NCI-H146 (cell line): ENCODE measurements at places on chromosomes 4 and X.
A peak's percentile ranks its signal among the peaks of the same experiment; 100 is the strongest.

DNA sequence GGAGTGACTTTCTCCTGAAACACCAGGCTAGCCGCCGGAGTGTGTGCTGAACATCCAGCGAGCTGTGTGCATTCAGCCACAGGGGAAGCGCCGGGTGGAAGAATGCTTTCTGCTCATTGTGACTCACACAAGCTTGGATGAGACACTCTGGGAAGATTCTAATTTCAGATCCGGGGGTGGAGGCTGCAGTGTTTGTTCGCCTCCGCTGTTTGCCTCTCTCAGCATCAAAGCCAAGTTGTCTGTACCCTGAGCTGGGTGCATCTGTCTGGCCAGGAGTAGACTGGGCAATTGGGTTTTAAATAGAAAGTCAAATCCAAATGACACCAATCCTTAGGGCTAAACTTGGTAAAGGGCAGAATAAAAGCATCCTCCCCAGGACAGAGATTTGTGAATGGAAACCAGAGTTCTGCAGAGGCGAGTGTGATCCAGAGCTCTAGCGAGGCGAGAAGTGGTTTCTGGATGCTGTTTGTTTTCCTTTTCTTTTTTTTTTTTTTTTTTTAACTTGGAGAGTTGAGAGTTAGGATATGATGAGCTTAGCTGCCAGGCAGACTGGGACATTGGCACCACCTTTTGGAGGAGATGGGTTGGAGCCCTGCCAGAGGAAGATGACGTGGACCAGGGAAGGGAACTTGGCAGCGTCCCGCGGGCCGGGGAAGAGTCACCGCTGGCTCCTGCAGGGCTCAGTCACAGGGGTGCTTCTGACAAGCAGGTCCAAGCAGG, 196.0 kb upstream of the PSAPL1 start:
- no peak for DNase-seq

DNA sequence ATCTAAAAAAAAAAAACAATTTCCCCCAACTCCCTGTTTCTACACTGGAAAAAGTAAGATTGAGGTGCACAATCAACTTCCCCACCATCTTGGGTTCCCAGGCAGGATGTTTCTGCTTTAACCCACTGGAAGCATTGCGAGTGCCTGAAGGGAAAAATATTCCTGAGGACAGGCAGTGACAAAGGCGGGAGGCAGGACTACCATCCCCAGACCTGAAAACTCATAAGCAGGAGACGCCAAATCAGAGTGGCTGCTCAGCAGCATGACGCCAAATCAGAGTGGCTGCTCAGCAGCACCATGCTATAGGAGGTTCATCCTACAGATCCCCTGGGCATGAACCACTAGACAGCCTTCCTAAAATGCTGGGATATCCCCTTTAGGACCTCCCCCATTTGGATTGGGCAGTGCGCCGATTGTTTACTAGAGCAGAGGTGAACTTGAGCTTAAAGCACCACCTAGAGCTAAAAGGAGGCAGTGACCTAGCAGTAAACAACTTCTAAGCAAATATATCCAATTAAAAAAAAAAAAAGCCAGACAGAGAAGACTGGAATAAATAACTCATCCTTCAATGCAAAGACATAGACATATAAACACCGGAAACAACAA, 35.0 kb upstream of the GK start:
- DNase-seq, result no peak

GRCh38 chrX:100120956-100121355, 289.1 kb downstream of the PCDH19 start:
- DNase-seq, result no peak

DNA sequence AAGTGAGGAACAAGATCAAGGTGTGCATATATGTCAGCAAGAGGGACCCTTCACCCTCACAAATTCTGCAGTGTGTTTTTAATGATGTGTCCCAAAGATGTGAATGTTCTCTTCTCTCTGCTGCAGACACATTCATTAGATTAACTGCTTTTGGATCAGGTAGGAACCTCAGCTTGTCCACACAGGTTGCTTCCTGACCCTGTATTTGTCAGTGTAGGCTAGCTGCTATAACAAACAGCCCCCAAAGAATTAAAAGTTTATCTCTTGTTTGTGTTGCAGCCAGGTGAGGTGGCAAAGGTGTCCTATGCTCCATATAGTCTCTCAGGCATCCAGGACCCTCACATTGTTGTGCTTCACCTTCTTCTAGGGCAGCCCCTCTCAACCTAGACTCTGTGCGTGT, 17.8 kb downstream of the XG start:
- no peak for DNase-seq

DNA sequence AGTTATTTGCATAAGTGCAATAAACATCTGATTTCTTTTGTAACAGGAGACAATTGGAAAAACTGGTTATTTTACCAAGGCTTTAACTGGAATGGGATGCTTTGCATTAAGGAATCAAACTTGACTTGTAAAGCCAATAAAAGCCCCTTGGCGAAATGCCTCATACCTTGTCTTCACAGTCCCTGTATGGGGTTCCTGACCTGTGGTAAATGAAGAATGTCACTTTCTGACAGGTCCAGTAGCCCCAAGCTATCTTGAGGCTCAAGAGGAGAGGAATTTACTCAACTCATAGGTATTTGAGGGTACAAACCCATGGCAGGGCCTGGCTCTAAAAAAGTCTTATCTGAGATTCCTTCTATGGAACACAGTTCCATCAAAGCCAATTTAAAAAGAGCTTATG, 78.0 kb downstream of the ACOX3 start:
- no peak for DNase-seq

DNA sequence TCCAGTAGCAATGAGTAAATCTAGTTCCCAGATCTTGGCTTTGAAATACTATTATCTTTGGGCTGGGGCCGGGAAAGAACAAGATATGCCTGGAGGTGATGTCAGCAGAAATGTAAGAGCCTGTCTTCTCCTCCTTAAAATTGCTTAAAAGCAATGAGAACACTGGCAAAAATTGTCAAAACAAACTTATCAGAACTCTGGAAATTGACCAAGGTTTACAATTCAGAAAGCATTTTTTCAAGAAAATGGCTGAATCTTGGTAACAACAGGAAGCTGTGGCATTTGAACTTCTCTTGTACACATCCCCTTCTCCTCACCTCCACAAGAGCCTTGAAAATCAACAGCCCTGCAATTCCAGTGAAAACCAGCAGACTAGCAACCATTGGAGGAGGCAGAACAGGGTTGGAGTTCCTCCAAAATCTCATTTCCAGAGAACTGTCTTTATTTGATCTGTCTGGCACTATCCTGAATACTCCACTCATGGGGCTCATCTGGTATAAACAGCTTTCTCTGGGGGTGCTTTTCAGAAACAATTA, 13.5 kb downstream of the TIMP1 start:
- DNase-seq, result no peak

- DNase-seq, result no peak
Measured at GRCh38 chr4:182083671-182084410, 159.4 kb upstream of the TENM3 start.

DNA sequence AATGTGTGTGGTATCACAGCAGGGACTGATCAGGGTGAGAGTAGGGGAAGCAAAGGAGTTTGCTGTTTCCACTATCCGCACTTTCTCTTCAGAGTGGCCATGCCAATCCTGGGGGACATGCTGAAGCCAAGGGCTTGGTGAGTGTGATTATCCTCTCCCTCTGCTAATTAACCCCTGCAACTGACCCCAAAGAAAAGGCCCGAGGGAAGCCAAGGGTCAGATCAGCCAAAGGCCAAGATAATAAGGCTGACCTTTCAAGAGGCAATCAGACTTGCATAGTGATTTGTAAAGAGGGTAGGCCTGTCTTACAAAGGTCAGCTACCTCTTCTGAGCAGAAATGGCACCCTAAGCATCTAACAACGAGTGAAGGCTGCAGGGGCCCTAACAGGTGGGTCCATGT, 420.5 kb upstream of the CPEB2 start:
- no peak for DNase-seq

- DNase-seq, result peak; percentile 61
Measured at GRCh38 chr4:73257234-73257633, 1.4 kb downstream of the ANKRD17 start.

- no peak for DNase-seq
Measured at GRCh38 chrX:18861511-18861910, 122.4 kb downstream of the PHKA2 start.

DNA sequence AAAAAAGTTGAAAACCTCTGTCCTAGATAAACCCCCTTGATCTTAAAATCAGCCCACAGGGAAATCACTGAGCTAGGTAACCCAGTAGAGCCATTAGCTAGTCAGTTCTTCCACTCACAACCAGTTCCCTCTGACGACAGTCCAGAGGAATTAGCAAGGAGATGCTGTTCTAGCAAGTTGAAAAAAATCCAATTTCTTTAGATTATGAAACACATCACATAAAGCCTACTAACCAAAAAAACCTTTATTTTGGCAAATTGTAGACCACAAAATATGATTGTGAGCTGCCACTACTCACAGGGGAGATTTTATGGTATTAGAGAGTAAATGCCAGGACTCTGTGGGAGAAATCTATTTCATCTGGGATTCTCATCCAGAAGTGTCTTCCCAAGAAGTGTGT, 22.6 kb downstream of the ADAMTS3 start:
- no peak for DNase-seq

- DNase-seq, result no peak
Measured at GRCh38 chr4:43932448-43932847, 516.2 kb downstream of the KCTD8 start.

GRCh38 chr4:104500442-104500841, 5.7 kb upstream of the CXXC4 start:
- DNase-seq, result no peak

- DNase-seq, result no peak
Measured at GRCh38 chrX:39327255-39327654, 526.0 kb downstream of the MID1IP1 start.

DNA sequence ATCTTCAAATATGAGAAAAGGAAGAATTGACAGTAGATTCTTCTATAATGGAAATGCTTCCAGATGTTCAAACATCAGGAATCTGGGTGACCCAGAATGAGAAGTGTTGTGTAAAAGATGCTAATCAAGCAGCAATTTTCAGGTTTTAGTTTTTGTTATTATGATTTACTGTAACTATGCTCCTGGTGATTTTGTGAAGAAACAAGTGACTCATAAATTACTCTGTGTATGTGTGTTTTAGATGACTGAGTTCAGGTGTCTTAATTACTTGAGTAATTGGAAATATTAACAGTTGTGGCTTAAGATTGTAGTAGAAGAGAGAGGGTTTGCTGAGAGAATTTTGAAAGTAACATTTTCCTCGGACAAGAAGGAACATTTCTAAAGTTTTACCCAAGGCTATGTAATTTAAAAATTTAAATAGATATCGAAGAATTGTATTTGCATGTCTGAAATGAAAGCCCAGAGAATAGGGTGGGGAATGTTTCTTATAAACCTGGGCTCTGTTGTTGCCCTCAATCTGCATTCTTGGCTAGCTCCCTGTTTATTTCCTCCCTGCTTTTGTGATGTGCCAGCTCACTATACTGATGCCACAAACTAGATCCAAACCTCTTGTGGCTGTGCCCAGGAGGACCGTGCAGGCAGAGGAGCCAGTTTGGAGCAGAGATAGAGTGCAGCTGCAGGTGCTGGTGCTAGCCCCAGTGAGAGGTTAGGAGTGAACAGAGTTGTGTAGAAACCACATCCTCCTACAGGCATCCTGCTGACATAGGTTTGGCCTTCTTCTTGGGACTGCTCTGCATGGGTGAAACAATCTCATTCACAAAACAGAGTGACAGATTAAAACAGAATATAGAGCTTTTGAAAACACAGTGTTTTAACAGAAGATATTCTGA, 25.4 kb upstream of the TNIP3 start:
- DNase-seq, result no peak

GRCh38 chr4:92872604-92873003, 568.8 kb downstream of the GRID2 start:
- DNase-seq, result no peak

DNA sequence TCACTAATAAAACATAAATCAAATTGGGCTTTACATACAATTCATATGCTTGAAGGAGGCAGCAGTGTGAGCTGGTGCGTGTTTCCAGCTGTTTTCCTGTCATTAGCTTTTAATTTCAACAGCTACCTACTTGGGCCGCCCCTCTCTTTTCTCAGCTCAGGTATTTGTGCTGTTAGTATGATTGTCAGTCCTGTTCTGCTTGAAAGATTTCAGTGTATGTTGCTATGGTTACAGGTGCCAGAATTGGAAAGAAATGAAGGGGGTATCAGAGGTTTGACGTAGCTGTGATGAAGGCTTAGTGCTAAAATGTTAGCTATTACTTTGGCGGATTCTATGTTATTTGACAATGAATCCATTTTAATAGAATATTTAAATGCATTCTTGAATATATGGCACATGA, 440.3 kb downstream of the ZIC3 start:
- peak; percentile 50 for DNase-seq

- no peak for DNase-seq
Measured at GRCh38 chrX:44085209-44085608, 112.0 kb upstream of the NDP start.

DNA sequence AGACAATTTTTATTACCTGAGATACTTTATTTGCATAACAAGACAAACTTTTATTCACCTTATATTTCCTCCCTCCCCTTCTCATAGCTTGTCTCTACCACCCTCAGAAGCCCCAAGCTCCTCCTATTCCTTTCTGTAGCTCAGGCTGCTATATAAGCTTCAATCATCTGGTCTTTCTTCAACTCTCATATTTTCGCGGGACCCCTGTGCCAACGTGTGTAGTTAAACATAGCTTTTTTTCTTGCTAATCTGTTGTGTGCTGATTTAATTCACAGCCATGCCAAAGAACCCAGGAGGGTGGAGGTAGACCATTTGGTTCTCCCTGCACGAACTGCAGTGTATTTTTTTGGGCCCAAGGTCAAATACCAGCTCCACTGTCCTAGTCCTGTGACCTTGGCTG, 21.1 kb upstream of the CD38 start:
- no peak for DNase-seq

DNA sequence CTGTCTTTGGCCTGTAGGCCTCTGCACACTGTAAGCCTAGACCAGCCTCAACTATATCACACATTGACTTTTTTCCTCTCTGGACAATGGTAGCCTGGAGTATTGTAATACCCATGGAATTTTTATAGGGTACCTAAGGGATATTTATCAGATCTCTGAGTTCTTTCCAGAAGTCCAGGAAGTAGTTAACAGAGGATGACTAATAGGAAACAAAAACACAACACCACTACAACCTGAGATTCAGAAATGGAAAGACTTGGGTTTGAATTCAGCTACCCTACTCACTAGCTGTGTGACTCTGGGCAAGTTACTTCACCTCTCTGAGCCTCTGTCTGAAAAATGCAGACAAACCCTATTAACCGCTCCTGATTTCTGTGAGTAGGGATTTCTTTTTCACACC, 7.7 kb upstream of the STX18 start:
- DNase-seq, result no peak

DNA sequence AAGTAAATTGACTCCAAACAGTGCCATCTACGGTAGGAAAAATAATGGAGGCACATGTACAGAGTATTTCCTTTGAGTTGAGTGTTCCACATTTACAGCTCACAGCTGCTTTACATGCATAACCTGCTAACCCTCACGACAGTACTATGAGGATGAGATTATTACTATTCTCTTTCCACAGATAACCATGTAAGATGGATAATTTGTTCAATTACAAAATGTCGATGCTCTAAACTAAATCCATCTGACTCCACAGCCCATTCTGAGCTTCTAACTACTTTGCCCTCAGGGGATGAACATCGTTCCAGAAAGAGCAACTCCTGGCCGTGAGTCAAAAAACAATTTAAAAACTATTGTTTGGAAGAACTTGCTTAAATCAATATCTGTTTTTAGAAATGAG, 330.4 kb upstream of the NWD2 start:
- DNase-seq, result no peak
